ENCODE measurements at places on chromosomes 5 and 9.

DNA sequence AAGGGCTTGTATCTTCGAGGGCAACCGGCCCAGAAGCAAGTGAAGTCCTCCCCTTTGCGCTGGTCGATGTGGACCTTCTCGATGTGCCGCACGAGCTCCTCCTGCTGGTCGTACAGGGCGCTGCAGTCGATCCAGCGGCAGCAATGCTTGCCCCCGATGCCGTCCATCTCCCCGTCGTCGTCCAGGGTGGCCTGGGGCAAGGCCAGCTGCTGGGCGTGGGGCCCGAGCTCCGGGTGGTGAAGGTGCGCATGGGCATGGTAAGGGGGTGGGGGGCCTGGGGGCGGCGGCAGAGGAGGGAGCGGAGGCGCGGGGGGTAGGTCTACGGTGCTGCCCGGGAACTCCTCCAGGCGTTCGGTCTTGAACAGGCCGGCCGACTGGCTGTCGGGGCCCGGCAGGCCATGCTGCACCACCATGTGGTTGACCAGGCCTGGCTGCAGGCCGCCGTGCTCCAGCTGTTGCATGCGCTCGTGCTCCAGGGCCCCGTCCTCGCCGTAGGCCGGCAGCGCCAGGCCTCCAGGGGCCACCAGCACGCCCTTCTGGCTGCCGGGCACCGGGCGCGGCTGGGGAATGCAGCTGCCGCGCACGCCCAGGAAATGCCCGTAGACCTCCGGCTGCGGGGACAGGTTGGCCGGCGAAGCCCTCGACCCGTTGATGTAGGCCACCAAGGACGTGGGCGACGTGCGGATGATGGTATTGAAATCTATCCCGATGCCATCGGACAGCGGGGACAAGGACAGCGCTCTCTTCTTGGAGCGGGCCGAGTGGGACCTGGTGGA is 181.8 kb downstream of the GLIS3 start:
- peak; percentile 29 for DNase-seq

DNA sequence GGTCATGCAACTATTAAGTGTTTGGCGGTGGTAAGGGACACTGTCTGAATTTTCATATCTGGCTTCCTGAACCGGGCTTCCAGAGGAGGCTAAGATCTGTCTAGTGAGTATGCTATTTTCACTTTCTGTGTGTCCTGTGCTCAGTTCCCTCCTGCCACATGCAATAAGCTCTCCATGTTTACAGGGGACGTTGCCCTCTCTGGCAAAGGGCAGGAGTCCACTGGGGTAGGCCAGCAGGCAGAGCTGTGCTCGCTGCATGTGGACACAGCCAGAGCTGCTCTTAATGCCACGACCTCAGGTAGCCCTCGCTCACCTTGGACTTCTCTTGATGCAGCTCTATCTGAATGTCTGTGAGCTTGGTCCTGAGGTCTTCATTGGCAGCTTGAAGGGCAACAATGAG is 111.2 kb downstream of the JAKMIP2 start:
- DNase-seq = no peak

GRCh38 chr5:82396871-82397514 is 118.8 kb upstream of the RPS23 start:
- DNase-seq = no peak

GRCh38 chr5:36743891-36744772 is 132.4 kb upstream of the NIPBL start:
- no peak for DNase-seq

GRCh38 chr5:1026700-1027621 is 18.4 kb downstream of the NKD2 start:
- no peak for DNase-seq

DNA sequence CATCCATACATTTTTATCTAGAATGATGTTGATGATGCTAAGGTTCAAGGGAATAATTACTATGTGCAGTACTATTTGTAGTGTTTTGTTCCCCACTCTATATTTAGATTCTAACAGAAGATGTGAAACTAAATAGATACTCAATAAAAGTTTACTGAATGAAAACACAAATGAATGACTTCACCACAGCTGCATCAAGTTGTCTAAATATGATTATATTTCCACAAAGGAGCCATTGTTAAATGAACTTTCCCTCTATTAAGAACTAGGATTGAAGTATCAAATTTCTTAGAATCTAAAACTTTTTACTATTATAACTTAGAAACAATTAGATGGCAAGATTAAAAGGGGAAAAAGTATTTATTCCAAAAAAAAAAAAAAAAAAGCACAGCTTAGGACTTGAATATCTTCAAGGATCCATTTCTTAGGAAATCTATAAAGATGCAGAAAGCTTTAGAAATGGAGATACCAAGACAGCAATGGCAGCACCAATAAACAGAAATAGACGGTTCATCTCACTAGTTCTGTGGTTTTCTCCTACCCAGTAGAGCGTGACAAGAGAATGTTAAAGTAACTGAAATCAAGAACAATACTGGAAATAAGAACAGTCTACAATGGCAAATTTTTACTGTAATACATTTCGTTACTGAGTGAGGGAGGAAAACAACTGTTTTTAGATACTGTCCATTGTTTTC is 347.6 kb downstream of the EBF1 start:
- DNase-seq = no peak

- peak; percentile 62 for DNase-seq
Observed at GRCh38 chr9:129624168-129624759, 1.7 kb upstream of the NTMT1 start.

- no peak for DNase-seq
Observed at GRCh38 chr5:150137997-150138396, 17.6 kb downstream of the PDGFRB start.

- DNase-seq = no peak
Observed at GRCh38 chr9:126688617-126689016, 74.9 kb downstream of the LMX1B start.

- DNase-seq = no peak
Observed at GRCh38 chr5:71873191-71873591, 154.1 kb downstream of the CARTPT start.

GRCh38 chr5:50990296-50990924 is 324.0 kb downstream of the PARP8 start:
- DNase-seq = no peak
